ENCODE measurements at places on chromosomes 13 and 19. TPM values are rescaled to one million over a fixed set of nuclear protein-coding genes. Genes with fewer than 3 reads are reported as not detected.
A peak's percentile ranks its signal among the peaks of the same experiment; 100 is the strongest.

- no peak for DNase-seq
Measured at GRCh38 chr13:84237143-84237542, 354.9 kb upstream of the SLITRK1 start.

- DNase-seq, result peak; percentile 92
Measured at GRCh38 chr19:47096100-47096704, 17.4 kb downstream of the ZC3H4 start.

GRCh38 chr19:18903156-18904037 lies 7.4 kb upstream of the CERS1 start:
- no peak for DNase-seq

DOCK9 gene
- total RNA-seq, result 25.1 TPM

FGF9 gene
- 2.0 TPM for total RNA-seq
